Endodermal cell (in vitro differentiated cells): ENCODE measurements at places on chromosomes 11 and 22.

- H3K27ac ChIP-seq, result no peak overlapping the region
- H3K27me3 ChIP-seq, result peaks cover 3% of the 10 kb centered on the region
- H3K36me3 ChIP-seq, result no peaks in the 10 kb centered on the region
- peak; percentile 96 for DNase-seq
Measured at GRCh38 chr22:38824585-38824984, 19.2 kb downstream of the NPTXR start.

DNA sequence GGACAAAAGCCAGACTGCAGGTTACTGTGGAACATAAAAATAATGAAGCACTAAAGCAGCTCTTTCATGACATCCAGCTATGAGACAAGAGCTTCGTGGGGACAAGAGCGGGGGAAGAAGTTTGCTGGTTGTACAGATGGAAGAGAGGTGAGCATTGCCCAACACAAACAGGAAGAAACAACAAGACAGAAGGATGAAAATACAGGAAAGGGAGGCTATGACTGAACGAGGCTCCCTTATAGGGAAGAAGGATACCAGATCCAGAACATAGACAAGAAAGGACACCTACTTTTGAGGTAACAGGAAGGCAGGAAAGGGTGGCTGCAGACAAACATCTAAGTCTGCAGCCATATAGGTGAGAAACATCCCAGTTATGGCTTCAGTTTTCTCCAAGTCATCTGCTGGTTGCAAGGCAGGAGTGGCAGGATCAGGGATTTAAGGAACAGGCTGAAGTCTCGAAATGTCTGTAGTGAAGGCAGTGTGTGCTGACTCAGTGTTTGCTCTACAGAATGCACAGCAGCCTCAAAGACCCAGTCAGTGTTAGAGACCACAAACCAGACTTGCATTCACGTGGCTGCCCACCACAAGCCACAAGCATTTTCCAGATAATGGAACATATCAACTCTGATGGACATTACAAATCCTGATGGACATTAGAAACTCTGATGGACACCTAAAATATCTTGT is 1.9 kb downstream of the CLTCL1 start:
- no peaks in the 10 kb centered on the region for H3K4me1 ChIP-seq
- no peak for DNase-seq
- H3K4me3 ChIP-seq, result no peak overlapping the region
- H3K27me3 ChIP-seq, result peaks cover 28% of the 10 kb centered on the region

DNA sequence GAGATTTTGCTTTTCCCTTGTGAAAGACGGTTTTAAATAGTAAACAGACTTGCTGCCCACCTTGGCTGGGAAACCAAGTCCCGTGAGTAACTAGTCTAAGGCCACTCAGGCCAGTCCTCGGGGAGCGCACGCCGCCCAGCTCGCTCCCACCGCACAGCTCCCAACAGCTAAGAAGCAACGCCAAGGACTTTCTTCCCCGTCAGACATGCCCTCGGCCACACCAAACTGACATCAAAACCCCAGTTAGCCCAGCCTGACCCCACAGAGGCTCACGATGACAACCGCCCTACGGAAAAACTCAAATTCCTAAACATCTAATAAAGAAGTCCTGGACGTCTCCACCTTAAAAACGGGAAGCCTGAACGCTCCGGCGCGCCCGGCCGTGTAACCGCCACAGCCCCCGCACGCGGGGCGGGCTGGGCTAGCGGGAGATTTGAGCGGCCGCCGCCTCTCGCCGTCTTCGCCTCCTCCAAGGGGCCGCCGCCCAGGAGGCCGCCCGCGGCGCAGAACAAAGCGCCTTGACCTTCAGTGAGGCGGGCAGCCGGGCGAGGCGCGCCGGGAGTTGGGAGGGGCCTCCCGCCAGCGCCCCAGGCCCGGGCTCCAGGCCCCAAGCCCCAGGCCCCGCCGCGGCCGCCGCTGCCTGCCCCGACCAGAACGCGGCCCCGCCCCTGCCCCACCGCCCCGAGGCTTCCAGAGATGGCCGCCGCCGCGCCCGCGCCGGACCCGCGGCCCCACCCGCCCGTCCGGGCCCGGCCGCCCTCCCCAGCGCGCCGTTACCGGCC is 486 bp downstream of the NAP1L4 start:
- no peaks in the 10 kb centered on the region for H3K27me3 ChIP-seq
- H3K4me1 ChIP-seq, result peaks cover 3% of the 10 kb centered on the region
- H3K27ac ChIP-seq, result peak overlapping the region; percentile 88
- H3K4me3 ChIP-seq, result peak overlapping the region; percentile 96

DNA sequence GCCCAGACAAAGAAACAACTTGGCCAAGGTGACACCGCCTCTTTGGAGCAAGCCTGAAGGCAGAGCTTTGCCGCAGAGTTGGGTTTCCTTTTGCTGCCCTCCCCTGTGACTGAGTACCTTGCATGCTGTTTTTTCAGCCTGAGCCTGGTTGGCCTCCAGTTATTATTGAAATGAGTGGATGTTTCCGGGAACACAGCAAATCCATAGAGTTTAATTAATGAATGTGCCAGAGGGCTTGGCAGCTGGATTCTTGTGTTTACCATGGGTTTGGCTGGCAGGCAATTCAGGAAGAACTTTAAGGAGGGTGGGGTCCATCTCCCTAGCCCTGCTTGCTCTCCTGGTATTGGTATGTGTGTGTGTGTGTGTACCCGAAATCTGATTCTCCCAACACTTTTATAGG is 65.6 kb upstream of the CRYBB3 start:
- H3K4me3 ChIP-seq, result no peak overlapping the region
- no peak for DNase-seq
- H3K27me3 ChIP-seq, result no peaks in the 10 kb centered on the region
- peaks cover 15% of the 10 kb centered on the region for H3K36me3 ChIP-seq
- H3K4me1 ChIP-seq, result peaks cover 8% of the 10 kb centered on the region
- H3K27ac ChIP-seq, result no peak overlapping the region

GRCh38 chr11:111808063-111808588 is 41.9 kb upstream of the PPP2R1B start:
- H3K36me3 ChIP-seq, result peaks cover 7% of the 10 kb centered on the region
- no peak overlapping the region for H3K27ac ChIP-seq
- H3K4me3 ChIP-seq, result no peak overlapping the region
- H3K4me1 ChIP-seq, result no peaks in the 10 kb centered on the region
- no peak for DNase-seq
- no peaks in the 10 kb centered on the region for H3K27me3 ChIP-seq

- no peak overlapping the region for H3K4me3 ChIP-seq
- no peaks in the 10 kb centered on the region for H3K4me1 ChIP-seq
- DNase-seq, result no peak
- no peaks in the 10 kb centered on the region for H3K36me3 ChIP-seq
- no peaks in the 10 kb centered on the region for H3K27me3 ChIP-seq
Measured at GRCh38 chr11:125950696-125951651, 5.1 kb downstream of the VSIG10L2 start.
